ENCODE measurements at places on chromosomes 2 and 18. TPM values are rescaled to one million over a fixed set of nuclear protein-coding genes. Genes with fewer than 3 reads are reported as not detected.

The STAT4 gene
- total RNA-seq: 2.6 TPM

GRCh38 chr2:11983870-11984269, 237.4 kb downstream of the LPIN1 start:
- no peak overlapping the region for H3K4me3 ChIP-seq
- H3K4me1 ChIP-seq: peaks cover 11% of the 10 kb centered on the region
- no peak for DNase-seq
- H3K27me3 ChIP-seq: no peaks in the 10 kb centered on the region

GRCh38 chr18:12862467-12862866, 21.6 kb downstream of the PTPN2 start:
- no peak overlapping the region for H3K4me3 ChIP-seq
- no peaks in the 10 kb centered on the region for H3K36me3 ChIP-seq
- no peaks in the 10 kb centered on the region for H3K27me3 ChIP-seq
- H3K4me1 ChIP-seq: peaks cover 26% of the 10 kb centered on the region
- DNase-seq: peak; percentile 28
- peak overlapping the region; percentile 50 for H3K27ac ChIP-seq

DNA sequence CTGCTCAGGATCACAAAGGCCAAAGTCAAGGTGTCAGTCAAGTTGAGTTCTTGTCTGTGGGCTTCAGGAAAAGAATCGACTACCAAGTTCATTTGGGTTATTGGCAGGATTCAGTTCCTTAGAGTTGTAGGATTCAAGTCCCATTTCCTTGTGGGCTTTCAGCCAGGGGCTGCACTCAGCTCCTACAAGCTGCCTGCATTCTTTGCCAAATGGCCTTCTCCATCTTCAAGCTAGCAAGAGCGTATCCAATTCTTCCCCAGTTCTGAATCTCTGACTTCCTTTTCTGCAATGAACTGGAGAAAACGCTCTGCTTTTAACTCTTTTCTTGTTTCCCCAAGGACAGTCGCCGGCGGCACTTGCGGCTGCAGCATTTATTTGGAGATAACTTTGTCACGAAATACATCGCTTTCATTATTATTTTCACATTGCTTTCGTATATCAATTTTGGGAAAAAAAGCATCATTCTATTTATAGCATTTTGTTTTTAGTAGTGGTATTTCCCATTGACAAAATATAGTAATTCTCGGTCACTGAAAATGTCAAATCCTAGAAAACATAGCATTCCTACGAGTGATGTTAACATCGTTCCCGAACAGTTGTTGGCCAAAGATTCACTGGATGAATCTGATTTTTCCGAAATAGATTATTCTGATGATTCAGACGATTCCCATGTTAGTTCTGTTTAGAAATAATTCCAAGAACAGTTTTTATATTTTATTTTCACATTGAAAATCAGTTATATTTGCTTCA, 59.6 kb upstream of the SERPINE2 start:
- peak; percentile 10 for DNase-seq
- no peaks in the 10 kb centered on the region for H3K36me3 ChIP-seq
- no peaks in the 10 kb centered on the region for H3K4me1 ChIP-seq
- no peaks in the 10 kb centered on the region for H3K27me3 ChIP-seq

GRCh38 chr2:37085731-37086147, 1.4 kb downstream of the GPATCH11 start:
- no peak overlapping the region for H3K4me3 ChIP-seq
- no peaks in the 10 kb centered on the region for H3K36me3 ChIP-seq
- H3K27ac ChIP-seq: no peak overlapping the region
- no peaks in the 10 kb centered on the region for H3K27me3 ChIP-seq

The EMILIN1 gene
- 24.1 TPM for total RNA-seq

The SLC4A5 gene
- 8.3 TPM for total RNA-seq

DNA sequence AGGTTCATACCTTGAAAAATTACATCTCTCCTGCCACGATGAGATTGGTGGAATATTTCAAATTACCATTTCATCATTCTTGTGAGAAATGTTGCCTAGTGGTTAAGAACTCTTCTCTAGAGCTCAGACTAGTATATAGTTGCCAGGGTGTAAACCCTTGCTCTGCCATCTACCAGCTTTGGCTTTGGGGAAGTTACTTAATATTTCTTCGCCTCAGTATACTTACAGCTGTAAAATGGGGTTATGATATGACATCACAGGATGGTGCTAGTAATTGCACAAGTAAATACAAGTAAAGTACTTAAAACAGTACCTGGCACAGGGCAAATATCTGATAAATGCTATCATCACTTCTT, 1.5 kb downstream of the SPOPL start:
- no peaks in the 10 kb centered on the region for H3K27me3 ChIP-seq
- H3K4me1 ChIP-seq: peaks cover 41% of the 10 kb centered on the region
- peak overlapping the region; percentile 95 for H3K27ac ChIP-seq

GRCh38 chr18:44520981-44521667, 159.6 kb upstream of the SETBP1 start:
- H3K27me3 ChIP-seq: no peaks in the 10 kb centered on the region
- peaks cover 8% of the 10 kb centered on the region for H3K4me1 ChIP-seq
- no peak for DNase-seq
- no peak overlapping the region for H3K4me3 ChIP-seq
- H3K36me3 ChIP-seq: no peaks in the 10 kb centered on the region

- H3K36me3 ChIP-seq: no peaks in the 10 kb centered on the region
- H3K27ac ChIP-seq: no peak overlapping the region
- no peaks in the 10 kb centered on the region for H3K27me3 ChIP-seq
- DNase-seq: no peak
- no peak overlapping the region for H3K4me3 ChIP-seq
Observed at GRCh38 chr2:206840999-206841398, 75.6 kb downstream of the FASTKD2 start.

- no peak overlapping the region for H3K4me3 ChIP-seq
- no peaks in the 10 kb centered on the region for H3K4me1 ChIP-seq
- no peak for DNase-seq
- no peak overlapping the region for H3K27ac ChIP-seq
Observed at GRCh38 chr18:28995319-28995718, 818.4 kb upstream of the CDH2 start.

The CD8B gene
- total RNA-seq: not detected

The SMARCAL1 gene
- total RNA-seq: 9.9 TPM

GRCh38 chr2:10720947-10721395, 459 bp upstream of the ATP6V1C2 start:
- H3K27ac ChIP-seq: no peak overlapping the region
- no peaks in the 10 kb centered on the region for H3K27me3 ChIP-seq
- no peaks in the 10 kb centered on the region for H3K36me3 ChIP-seq
- H3K4me1 ChIP-seq: peaks cover 17% of the 10 kb centered on the region

DNA sequence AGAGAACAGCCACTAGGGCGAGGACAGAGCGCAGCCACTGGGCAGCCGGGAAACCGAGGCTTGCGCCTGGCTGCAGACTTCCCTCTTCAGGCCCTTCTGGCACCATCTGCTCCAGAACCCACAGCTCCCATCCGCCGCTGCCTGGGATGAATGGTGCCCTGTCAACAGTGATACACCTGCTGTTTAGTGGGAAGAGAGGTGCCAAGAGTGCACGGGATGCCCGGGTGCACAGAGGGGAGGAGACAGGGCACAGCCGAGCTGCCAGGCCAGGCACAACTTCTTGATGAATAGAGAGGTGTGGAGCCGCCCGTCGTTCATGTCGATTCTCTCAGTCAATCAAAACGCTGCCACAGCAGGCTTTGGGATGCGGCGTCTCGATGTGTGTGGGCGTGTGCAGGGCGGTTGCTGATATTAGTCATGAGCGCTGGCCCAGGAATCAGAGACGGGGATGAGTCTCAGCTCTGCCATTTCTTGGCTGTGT, 39.5 kb downstream of the RRM2 start:
- no peaks in the 10 kb centered on the region for H3K4me1 ChIP-seq
- H3K36me3 ChIP-seq: no peaks in the 10 kb centered on the region
- H3K4me3 ChIP-seq: no peak overlapping the region
- DNase-seq: no peak
- no peak overlapping the region for H3K27ac ChIP-seq
- H3K27me3 ChIP-seq: no peaks in the 10 kb centered on the region

- H3K4me3 ChIP-seq: no peak overlapping the region
- no peak overlapping the region for H3K27ac ChIP-seq
- H3K4me1 ChIP-seq: no peaks in the 10 kb centered on the region
- no peak for DNase-seq
Observed at GRCh38 chr2:131966256-131966655, 195.5 kb downstream of the ANKRD30BL start.

The OTX1 gene
- not detected for total RNA-seq

The PTPN18 gene
- 156 TPM for total RNA-seq

- no peak overlapping the region for H3K4me3 ChIP-seq
- no peaks in the 10 kb centered on the region for H3K36me3 ChIP-seq
- no peaks in the 10 kb centered on the region for H3K4me1 ChIP-seq
- H3K27me3 ChIP-seq: no peaks in the 10 kb centered on the region
- H3K27ac ChIP-seq: no peak overlapping the region
Observed at GRCh38 chr2:146598791-146599190, 1246.0 kb upstream of the ACVR2A start.

DNA sequence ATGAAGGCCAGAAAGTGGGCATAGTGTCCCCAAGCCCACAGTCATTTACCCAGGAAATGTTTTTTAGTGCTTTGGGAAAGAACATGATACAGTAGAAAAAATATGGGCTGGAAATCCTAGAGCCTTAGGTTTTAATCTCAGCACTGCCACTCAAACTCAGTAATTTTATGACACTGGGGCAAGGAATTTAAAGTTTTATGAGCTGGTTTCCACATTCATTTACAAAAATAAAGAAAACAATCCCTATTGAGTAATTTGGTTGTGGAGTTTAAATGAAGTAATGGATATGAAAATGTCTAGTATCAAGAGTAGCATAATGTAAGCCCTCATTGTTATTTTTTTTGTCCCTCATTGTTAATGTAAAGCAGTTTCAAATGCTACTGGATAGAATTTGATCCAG, 51.5 kb upstream of the FRZB start:
- no peak overlapping the region for H3K4me3 ChIP-seq
- no peaks in the 10 kb centered on the region for H3K27me3 ChIP-seq
- no peaks in the 10 kb centered on the region for H3K4me1 ChIP-seq
- DNase-seq: no peak
- H3K36me3 ChIP-seq: no peaks in the 10 kb centered on the region

- no peaks in the 10 kb centered on the region for H3K36me3 ChIP-seq
- H3K4me1 ChIP-seq: peaks cover 30% of the 10 kb centered on the region
- H3K27ac ChIP-seq: no peak overlapping the region
- DNase-seq: no peak
- H3K27me3 ChIP-seq: no peaks in the 10 kb centered on the region
Observed at GRCh38 chr2:105325389-105325963, 4.1 kb downstream of the TGFBRAP1 start.

GRCh38 chr2:71856773-71857525, 290.7 kb downstream of the CYP26B1 start:
- no peak overlapping the region for H3K27ac ChIP-seq
- DNase-seq: no peak
- H3K36me3 ChIP-seq: no peaks in the 10 kb centered on the region
- H3K4me1 ChIP-seq: no peaks in the 10 kb centered on the region

GRCh38 chr18:79371561-79372121, 24.1 kb upstream of the NFATC1 start:
- no peaks in the 10 kb centered on the region for H3K4me1 ChIP-seq
- H3K4me3 ChIP-seq: no peak overlapping the region
- DNase-seq: no peak
- H3K36me3 ChIP-seq: peaks cover 2% of the 10 kb centered on the region

- H3K27me3 ChIP-seq: no peaks in the 10 kb centered on the region
- peaks cover 8% of the 10 kb centered on the region for H3K4me1 ChIP-seq
- no peak overlapping the region for H3K27ac ChIP-seq
Observed at GRCh38 chr18:56127322-56128099, 510.9 kb downstream of the TXNL1 start.

DNA sequence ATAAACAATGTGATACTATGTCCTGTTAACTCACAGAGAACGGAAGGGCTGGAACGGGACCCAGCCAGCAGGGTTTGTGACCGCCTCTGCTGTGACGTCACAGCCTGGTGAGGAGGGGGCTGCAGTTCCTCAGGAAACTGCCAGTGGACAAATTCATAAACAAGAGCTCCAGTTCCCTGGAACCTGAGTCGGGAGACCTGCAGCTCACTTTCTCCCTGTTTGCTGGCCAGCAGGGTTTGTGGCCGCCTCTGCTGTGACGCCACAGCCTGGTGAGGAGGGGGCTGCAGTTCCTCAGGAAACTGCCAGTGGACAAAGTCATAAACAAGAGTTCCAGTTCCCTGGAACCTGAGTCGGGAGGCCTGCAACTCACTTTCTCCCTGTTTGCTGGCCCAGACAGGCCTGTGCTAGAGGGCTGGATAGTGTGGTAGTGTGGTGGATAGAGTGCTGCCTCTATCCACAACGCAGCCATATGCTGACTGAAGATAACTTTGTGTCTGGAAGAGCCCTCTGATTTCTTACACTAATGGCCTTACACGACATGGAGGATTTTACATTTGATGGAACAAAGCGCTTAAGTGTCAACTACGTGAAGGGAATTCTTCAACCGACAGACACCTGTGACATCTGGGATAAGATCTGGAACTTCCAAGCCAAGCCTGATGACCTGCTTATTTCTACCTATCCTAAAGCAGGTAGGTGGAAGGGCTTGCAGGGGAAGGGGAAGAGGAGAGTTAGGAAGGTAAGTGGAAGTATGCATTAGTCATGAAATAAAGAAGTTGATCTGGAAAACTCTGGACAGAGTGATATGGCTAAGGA, at the start of gene SULT1C4:
Gene SULT1C4 (plus strand): TSS at position 140 of the 816 bp plus-strand sequence. CDS start 384 bp downstream, at position 524.
- no peak within 1 kb of the TSS for H3K4me3 ChIP-seq
- H3K4me1 ChIP-seq: peaks cover 9% of the 10 kb centered on the region
- H3K27ac ChIP-seq: peak within 1 kb of the TSS; percentile 35
- no peaks in the 10 kb centered on the region for H3K27me3 ChIP-seq

DNA sequence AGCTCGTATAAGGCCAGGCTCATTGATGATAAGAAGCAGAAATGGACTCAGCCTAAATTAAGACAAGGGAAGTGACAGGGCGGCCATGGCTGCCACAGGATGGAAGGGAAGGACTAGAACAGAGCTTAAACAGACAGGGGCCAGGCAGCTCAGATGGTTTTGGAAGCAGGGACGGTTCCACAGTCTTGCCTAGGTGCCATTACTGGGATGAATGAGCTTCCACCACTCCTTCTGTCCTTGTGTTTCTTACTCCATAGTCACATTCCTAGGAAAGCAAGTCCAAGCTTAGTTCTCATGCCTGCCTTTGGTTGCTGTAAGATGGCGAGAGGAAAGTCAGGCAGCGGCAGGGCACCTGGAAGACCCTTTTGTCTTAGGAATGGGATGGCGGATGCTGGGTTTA, 11.9 kb downstream of the GNLY start:
- no peaks in the 10 kb centered on the region for H3K36me3 ChIP-seq
- H3K4me3 ChIP-seq: no peak overlapping the region
- no peaks in the 10 kb centered on the region for H3K27me3 ChIP-seq
- H3K27ac ChIP-seq: peak overlapping the region; percentile 74

GRCh38 chr2:29706171-29706720, 215.1 kb downstream of the ALK start:
- no peak overlapping the region for H3K27ac ChIP-seq
- H3K4me1 ChIP-seq: no peaks in the 10 kb centered on the region
- no peaks in the 10 kb centered on the region for H3K27me3 ChIP-seq
- no peak for DNase-seq
- H3K36me3 ChIP-seq: no peaks in the 10 kb centered on the region
